ENCODE measurements at places on chromosomes 1 and 21.

DNA sequence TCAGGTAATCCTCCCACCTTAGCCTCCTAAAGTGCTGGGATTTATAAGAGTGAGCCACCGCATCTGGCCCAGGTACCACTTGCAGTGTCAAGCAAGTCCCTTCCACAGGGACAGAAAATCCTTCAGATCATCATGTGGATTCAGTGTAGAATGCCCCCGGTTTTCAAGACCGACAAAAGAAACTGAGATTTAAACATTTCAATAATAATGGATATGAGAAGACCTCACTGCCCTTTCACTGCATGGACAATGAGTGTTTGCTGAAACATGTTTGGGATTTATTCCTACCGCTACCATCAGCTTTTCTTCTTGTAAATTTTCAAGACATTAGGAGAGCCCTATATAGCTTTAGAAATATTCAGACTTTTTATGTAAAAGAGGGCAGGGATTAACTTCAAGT is 41.5 kb downstream of the HTR6 start:
- DNase-seq, result no peak

GRCh38 chr1:183995322-183996039 is 42.0 kb downstream of the COLGALT2 start:
- DNase-seq, result no peak

GRCh38 chr1:53138991-53139884 is 3.2 kb downstream of the SLC1A7 start:
- DNase-seq, result no peak

- DNase-seq, result peak; percentile 68
These were observed 57.5 kb downstream of the CD247 start for GRCh38 chr1:167460836-167461235.

GRCh38 chr1:112316254-112316913 is 79.6 kb upstream of the CTTNBP2NL start:
- no peak for DNase-seq

DNA sequence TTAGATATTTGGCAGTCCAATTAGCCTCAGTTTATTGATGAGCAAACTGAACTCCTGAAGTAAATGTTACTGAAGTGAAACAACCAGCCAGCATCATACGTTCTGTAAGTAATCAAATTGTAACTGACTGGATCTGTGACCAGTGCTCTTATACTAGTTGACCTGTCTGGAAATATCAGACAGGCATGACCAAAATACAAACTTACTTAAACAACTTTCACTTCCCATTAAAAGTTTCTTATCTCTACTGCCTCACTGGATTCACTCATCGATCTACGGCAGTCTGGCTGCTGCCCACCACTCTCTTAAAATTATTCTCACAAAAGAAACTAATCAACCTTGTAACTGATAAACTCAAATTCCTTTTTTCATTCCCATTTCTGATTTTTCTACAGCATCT is 56.4 kb downstream of the WDR3 start:
- no peak for DNase-seq

DNA sequence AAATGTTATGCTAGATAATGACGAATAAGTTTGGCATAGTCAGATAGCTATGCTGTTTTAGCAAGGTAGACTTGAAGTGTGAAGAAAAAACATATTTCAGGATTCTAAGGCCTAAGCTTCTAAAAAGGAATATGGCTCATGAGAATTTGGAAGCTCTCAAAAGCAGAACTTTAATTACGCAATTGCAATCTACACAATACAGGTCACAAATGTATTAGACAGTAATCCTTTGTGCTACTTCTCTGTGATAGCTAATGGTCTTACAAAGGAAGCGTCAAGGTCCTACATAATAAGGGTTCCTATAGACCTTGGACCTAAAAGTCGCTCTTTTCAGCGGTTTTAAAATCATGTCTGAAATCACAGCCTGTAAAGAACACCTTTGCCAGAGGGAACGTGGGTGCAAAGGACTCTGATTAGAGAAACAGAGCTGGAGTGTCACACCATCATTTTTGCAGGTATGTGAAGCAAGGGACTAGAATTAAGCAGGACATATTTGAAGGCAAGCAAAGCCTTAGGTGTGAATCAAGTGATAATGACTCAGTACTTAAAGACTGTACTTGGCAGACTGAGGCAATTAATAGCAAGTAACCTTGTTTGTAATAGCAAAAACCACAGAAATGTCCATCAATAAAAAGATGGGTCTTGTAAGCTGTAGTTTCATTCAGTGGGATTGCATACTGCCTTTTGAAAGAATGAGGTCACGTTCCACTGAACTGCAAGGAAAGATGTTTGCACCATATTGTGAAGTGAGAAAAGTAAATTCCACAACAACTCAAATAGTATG is 420.2 kb downstream of the KCTD3 start:
- no peak for DNase-seq

GRCh38 chr1:41927118-41927517 is 8.4 kb upstream of the HIVEP3 start:
- no peak for DNase-seq

DNA sequence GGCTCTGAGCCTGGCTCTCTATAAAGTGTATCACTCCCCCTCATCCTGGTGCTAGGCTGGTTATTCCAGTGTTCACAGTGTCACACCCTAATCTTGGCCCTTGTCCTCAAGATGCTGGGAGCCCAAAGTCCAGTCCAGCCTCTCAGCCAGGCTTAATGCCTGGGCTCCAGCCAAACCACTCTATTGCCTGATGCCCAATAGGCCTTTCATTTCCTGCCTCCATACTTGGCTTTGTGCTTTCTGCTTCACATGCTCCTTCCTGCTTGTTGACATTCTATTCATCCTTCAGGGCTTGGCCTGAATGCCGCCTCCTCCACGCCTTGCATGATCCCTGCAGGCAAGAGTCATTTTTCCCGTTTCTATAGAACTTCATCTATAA is 1.7 kb downstream of the KLHDC8A start:
- no peak for DNase-seq

DNA sequence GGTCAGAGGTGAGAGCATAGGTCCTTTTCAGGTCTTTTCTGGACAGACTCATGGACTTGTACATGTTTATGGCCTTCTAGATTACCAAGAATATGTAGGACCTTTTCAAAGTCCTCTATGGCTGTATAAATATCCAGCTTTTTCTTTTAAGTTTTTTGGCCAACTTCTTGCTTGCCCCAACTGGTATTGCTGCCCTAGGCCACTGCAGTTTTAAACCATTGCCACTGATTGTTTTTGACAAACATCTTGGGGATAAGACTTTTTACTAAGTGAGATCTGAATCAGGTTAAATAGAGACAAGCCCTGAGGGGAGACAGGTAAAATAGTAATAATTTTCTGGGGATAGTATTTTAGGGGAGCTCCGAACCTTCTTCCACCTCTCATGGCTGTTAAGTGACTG is 14.8 kb upstream of the DDR2 start:
- DNase-seq, result no peak

Data from CD4-positive, alpha-beta T cell treated with Interferon gamma for 1 hour (primary cell).